ENCODE measurements at places on chromosomes 2 and 18.

GRCh38 chr18:8826971-8827370, 121.6 kb downstream of the MTCL1 start:
- no peak for DNase-seq

GRCh38 chr2:142973822-142974207, 96.4 kb downstream of the KYNU start:
- DNase-seq = no peak

DNA sequence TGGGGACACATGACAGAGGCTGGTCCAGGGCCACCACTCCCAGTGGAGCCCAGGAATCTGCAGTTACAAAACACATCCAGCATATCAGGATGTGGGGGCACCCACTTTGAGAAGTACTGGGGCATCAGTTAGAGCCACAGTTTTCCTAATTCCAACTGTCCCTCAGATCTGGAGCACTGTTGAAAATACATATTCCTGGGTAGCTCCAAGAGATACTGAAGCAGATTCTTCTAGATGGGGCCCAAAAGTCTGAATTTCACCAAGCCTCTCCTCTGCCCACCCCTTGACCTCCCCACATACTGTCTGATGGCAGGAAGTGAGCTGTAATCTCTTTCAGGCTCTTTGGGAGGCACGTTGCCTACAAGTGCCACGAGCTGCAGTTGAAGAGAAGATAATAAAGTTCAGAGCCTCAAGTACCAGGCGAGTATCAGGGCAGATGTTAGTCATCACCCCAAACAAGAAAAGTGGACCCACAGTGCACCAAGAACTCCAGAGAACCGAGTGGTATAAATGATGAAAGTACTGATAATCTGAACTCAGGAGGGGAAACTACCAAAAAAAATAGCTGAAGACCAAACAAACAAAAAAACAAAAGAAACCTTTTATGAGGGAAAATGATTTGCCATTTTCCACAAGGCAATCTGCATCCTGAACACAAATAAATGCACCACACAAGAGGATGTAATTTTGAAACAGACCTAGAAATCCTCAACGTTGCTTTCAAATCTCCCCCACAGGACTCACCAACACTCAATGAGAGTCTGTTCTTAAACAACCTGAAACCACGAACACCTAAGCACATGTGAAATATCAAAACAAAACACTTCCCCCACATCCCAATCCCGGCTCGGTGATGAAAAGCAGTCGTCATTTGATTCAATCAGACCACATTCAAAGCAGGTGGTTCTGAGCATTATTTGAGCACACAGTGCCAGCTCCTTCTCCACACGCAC, 98.7 kb downstream of the TCF4 start:
- DNase-seq = no peak

- no peak for DNase-seq
These were observed 88.9 kb downstream of the POLE4 start for GRCh38 chr2:75047189-75047991.

DNA sequence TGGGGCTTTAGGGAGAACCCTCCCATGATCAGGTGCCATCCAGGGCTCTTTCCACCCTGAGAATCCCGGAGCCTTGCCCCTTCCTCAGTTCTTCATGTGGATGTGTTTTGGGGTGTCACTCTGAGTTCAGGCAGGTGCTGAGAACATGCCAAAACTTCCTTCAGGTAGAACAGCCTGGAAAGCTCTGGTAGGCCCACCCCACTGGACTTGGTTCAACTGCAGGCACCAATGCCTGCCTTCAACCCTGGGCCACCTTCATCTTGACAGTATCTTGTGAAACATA, 85.8 kb downstream of the EPAS1 start:
- no peak for DNase-seq

GRCh38 chr2:109447251-109447661, 166.5 kb downstream of the SEPTIN10 start:
- DNase-seq = peak; percentile 64

- DNase-seq = no peak
These were observed 139.6 kb downstream of the COMMD1 start for GRCh38 chr2:62045017-62045543.
